ENCODE measurements at places on chromosomes 1 and 21.

DNA sequence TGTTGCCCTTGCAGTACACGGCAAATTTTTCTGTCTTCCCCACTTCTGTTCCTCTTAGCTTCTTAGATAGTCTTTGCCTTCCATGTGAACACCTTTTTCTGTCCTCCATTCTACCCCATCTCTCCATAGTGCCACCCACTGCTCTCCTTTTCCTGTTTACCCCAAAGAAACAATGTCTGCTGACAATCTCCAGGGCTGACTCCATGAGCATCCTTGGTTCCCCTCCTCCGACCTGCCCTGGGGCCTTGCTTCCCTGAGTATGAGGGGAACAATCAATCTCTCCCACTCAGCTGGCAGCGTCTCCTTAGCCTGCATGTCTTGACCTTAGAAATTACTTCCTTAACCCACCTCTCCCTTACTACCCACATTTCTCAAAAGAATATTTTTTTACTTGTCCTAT lies 12.3 kb upstream of the MYBPHL start:
- DNase-seq = no peak

DNA sequence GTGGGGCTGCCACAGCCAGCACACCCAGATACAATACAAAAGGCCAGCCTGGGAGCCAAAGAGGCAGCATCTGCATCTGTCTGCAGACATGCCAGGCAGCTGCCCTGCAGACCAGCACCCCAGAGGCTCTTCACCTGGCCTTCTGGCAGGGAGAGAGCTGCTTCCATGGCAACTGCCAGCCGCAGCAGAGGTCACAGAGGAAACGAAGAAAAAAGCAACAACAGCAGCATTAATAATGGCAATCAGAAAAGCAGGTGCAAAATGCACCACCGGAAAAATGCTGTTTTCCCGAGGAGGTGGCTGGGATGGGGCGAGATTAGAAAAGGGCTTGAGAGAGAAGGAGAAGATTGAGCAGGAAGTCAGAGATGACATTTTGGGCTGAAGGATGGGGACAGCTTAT lies 309.5 kb downstream of the PCP4 start:
- DNase-seq = no peak

DNA sequence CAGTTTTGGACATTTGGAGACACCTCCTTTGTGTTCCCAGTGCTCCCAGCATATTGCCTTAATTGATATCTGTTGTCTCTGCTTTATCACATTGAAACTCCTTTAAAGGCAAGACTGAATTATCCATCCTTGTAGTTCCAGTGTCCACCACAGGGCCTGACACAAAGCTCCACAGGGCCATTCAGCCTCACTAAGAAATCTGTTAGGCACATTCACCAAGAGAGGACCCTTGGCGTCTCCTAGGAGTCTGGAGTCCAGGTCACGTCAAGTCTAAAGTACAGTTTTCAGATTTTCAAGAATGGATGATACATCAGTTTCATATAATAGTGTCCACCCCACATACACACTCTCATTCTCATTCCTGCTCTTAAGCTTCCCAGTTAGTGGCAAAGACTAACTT lies 4.8 kb downstream of the ACP6 start:
- DNase-seq = no peak

- peak; percentile 8 for DNase-seq
Measured at GRCh38 chr1:193634470-193634869, 448.1 kb upstream of the B3GALT2 start.

- no peak for DNase-seq
Measured at GRCh38 chr1:41483001-41483850, 1.3 kb downstream of the EDN2 start.

DNA sequence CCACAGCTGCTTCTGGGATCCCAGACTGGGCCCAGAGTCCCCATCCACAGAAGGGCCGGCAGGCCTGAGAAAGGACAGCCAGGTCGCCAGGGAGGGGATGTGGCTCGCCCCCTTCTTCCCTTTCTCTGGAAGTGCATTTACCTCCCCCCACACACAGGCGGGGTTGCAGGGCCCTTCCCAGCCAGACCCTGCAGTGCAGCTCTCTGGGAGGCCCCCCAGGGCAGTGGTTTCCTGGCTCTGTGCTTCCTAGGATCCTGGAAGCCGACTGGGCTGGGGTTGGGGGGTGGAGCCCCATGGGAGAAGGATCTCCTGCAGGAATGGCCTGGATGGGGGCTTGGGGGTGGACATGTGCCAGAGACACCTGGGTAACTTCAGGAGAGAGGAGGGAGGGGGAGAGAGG lies 4.2 kb upstream of the COL6A1 start:
- DNase-seq = no peak

- DNase-seq = no peak
Measured at GRCh38 chr1:21524220-21524619, 15.0 kb downstream of the ALPL start.

DNA sequence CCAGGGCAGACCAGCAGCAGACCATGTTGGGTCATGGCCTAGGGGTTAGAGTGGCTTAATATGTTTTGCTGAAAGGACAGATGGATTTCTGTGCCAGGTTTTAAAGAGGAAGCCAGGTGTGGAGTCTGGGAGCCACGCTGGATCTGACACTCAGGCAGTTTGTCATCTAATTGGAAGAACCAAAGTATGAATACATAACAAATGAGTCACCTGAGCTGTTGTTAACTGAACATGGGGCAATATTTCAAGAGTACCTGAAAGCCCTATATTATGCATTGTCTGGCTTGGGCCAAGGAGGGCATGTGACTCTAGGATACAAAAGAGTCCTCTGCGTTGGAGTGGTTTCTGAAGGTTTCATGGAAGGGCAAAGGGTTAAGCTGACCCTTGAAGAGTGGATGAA lies 70.6 kb downstream of the LMO4 start:
- no peak for DNase-seq

GRCh38 chr1:158649052-158649451 lies 37.5 kb downstream of the SPTA1 start:
- DNase-seq = no peak

GRCh38 chr1:35599411-35599810 lies 26.3 kb downstream of the TFAP2E start:
- DNase-seq = no peak

DNA sequence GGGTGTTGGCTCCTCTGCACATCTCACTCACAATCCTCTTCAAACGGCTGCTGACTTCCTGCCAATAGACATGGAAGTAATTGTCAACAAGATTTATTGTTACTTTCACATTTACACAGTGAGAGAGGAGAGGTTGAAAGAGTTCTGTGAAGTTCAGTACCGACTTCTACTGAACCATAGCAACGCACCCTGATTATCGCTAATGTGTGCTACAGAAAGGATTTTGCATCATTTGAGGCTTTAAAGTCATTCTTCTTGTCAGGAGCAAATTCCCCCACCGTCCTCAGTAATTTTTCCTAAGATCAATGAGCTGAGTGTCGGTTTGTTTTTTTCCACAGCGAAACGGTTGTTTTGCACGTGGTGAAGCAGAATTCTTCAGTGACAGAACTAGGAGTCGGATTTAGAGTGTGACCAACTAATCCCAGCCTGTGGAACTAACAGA lies 361.0 kb downstream of the ADGRL2 start:
- DNase-seq = no peak
